Right renal cortex interstitium (tissue), 3 donors: ENCODE measurements at places on chromosomes 6 and 20.

- DNase-seq: no peak
These were observed 25.1 kb upstream of the UTRN start for GRCh38 chr6:144259986-144260385.

- DNase-seq: no peak
These were observed 24.5 kb downstream of the PRPF6 start for GRCh38 chr20:64005394-64005793.

- no peak for DNase-seq
These were observed 102.1 kb downstream of the NRSN1 start for GRCh38 chr6:24228123-24228522.

DNA sequence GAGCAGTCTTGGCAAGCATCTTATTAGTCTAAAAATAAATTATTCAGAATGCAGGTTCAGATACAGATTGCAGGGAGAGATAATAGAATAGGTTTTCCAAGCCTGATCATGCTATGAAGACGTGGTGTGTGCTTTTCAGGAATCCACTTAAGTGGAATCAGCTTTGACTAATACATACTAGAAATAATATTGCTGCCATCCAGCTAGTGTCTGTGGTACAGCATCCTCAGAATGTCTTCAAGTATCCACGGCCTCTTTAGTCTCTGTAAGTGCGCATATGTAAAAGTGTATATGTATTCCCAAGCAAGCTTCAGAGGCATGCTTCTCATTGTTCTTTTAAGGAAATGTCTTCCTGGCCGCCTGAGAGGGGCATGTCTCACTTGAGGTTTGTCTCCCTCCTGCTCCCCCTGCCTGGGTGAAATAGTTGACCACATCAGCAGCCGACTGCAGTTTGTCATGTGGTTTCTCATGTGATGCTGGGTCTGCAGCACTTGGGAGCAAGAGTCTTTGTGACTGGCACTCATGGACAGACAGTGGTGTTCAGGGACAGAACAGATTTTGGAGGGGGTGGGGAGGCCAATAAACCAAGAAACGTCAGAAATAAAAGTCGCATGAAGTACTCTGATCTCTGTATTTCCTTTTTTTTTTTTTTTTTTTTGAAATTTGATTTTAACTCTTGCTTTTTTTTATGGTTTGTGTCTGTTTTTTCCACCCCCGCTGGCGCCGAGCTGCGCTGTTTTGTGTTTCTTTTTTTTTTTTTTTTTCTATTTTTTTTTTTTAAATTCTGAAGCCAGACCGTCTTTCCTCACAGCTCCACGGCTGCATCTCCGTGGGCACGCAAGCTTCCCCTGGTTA, 150.8 kb downstream of the PRL start:
- DNase-seq: no peak

DNA sequence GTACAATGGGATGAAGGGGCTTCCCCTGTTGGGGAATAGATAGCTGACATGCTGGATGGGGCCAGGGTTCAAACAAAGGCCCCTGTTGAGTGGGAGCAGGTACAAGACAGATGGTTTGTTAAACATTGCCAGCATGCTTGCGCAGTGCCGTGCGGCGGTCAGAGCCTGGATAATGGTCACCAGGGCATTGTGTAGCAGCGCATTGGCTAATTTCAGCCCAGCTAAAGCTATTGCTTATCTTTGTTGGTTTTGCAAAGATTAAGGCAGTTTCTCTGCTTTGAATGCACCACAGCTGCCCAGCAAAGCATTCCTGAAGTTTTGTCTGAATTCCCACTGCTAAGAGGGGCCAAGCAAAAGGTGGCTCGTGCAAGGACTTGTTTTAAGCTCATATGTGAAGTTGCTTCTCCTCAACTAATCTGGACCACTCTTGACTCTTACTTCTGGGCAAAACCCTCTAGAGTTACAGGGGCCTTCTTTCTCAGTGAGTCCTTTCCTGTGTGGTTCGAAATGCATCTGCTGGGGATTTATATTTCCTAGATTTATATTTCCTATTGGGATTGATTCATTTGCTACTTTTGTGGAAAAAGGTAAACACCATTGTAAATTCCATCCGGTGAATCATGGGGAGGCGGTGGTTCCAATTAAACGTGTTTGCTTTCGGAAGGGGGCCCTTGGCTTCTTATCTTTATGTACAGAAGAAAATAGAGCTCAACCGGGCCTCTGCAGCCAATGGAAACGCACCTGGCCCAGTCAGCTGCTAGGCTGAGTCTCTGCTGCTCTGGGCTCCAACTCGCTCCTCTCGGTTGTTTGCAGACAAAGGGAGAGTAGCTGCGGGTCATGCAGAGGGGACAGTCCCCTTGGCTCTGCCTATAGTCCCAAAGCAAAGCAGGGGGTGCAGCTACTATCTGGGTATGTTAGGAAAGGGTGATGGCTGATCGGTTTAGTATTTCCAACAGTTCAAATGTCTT, 72.1 kb downstream of the FOXA2 start:
- DNase-seq: no peak

- DNase-seq: no peak
These were observed 642.6 kb downstream of the KIF16B start for GRCh38 chr20:15930311-15931305.

- no peak for DNase-seq
These were observed 22.1 kb upstream of the TINAG start for GRCh38 chr6:54286141-54286540.

- DNase-seq: no peak
These were observed 202.3 kb upstream of the GGTLC1 start for GRCh38 chr20:24190905-24191304.

DNA sequence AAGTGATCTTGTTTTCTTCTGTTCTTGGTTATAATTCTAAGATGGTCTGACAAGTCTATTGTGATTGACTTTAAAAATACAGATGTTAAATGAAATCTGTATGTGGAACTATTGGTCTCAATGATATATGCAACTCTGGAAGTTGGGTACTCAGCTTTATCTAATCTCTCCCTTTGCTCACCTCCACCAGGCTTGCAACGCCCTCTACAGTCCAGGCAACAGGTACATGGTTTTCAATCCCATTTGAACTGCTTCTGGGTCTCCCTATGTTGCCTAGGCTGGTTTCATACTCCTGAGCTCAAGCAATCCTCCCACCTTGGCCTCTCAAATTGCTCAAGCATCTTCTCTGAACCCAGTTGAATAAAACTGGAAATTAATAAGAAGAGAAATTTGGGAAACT, 25.6 kb upstream of the HLA-DQB1 start:
- DNase-seq: no peak

- no peak for DNase-seq
These were observed 37.5 kb downstream of the ELMO2 start for GRCh38 chr20:46368902-46369268.

DNA sequence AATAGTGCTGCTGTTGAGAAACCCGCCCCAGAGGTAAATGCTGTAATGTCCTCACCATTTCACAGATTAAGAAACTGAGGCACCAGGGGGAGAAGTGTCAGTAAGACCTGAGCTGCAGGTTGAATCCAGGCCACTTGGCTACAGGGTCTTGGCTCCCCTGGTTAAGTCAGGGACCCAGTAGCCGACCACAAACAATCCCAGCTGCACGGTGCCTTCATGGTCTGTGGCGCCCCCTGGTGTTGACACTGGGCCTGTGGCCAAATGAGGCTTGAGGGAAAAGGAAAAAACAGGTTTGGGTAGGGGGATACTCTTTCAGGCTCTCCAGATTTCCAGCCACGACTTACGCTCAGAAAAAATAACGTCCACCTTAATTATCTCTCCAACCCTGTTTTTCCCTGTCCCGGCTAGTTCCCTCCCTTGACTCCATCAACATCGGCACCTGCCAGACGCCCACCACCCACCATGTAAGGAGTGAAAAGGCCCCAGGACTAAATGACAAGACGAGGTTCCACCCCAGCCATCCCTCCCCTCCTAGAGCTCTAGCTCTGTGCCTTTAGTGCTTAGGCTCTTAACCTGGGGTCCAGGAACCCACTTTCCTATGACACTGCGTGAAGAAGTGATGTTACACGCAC, 47.7 kb upstream of the POLR1H start:
- DNase-seq: no peak

- DNase-seq: no peak
These were observed 115.6 kb upstream of the FERMT1 start for GRCh38 chr20:6238421-6238820.

GRCh38 chr6:144064402-144065212, 30.8 kb downstream of the SF3B5 start:
- DNase-seq: no peak

GRCh38 chr6:155108070-155108820, 113.1 kb downstream of the TIAM2 start:
- no peak for DNase-seq

- DNase-seq: no peak
These were observed 135.0 kb upstream of the SGK1 start for GRCh38 chr6:134452906-134453305.

- DNase-seq: no peak
These were observed 87.2 kb upstream of the EDN1 start for GRCh38 chr6:12203001-12203400.

DNA sequence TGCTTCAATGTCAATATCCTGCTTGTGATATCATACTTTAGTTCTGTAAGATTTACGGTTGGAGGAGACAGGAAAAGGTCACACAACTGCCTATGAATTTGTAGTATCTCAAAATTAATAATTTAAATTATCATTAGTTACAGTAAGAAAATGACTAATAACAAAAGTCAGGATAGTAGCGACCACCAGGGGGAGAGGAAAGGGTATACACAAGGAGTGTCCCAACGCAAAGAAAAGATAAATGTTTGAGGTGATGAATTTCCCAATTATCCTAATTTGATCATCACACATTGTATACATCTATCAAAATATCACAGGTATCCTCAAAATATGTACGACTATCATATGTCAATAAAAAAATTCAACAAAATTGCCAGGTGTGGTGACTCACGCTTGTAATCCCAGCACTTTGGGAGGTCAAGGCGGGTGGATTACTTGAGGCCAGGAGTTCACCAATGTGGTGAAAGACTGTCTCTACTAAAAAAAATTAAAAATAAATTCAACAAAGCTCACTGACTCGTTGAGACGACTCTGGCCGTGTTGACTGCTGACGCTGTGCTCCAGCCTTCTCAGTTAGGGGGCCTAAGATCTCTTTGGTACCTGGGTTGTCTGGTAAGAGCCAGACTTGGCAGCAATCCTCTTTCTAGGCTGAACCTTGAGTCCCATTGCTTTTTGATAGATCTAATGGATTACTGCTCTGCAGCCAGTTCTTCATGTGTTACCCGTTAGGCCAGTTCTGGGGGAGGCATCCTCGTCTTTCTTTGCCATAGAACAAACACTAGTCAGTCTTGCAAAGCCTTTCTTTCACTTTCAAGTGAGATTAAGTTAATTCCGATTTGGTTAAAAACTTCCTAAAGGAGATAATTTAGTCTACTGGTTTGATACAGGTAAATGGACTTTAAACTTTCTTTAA, 9.0 kb upstream of the OVOL2 start:
- DNase-seq: no peak

- DNase-seq: no peak
These were observed 4.4 kb downstream of the MYB start for GRCh38 chr6:135185483-135185882.

DNA sequence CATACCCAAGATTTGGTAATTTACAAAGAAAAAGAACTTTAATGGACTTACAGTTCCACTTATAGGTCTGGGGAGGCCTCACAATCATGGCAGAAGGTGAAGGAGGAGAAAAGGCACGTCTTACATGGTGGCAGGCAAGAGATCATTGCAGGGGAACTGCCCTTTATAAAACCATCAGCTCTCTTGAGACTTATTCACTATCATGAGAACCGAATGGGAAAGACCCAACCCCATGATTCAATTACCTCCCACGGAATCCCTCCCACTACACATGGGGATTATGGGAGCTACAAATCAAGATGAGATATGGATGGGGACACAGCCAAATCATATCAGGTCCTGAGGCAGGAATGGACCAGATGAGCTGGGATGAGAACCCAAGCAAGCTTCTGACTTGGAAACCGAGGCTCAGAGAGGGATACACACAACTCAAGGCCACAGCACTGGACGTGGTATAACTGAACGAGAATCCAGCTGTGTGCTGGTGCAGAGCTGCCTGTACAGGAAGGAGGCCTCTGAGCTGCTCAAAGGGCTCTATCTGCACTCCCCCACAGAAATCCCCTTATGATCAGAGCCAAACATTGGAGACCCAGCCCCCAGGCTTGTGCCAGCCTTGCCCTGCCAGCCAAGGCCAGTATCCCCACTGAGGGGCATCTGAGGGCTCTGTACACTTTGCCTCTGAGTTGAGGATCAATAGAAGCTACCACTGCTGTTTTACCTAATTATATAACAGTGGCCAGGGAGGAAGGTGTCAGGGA, 137.8 kb downstream of the CEBPB start:
- DNase-seq: no peak

GRCh38 chr6:13327691-13328075, 654 bp downstream of the TBC1D7 start:
- no peak for DNase-seq

DNA sequence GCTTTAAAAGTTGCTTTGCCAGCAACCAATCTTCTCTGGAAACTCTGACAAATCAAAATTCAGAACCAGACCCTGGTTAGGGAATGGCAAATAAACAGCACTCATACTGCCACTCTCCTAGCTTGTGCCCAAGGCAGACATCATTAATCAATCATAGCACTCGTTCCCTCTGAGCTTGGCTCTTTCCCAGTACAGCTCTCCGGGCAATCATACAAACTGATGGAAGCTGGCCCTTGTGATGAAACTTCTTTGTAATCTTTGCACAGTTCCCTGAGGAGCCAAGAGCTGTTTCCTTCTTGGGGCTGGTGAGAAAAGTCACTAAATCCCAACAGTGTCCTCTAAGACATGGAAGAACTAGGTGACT, 34.7 kb downstream of the KIAA1755 start:
- DNase-seq: no peak

GRCh38 chr20:47206962-47207641, 149.4 kb downstream of the ZMYND8 start:
- DNase-seq: no peak

DNA sequence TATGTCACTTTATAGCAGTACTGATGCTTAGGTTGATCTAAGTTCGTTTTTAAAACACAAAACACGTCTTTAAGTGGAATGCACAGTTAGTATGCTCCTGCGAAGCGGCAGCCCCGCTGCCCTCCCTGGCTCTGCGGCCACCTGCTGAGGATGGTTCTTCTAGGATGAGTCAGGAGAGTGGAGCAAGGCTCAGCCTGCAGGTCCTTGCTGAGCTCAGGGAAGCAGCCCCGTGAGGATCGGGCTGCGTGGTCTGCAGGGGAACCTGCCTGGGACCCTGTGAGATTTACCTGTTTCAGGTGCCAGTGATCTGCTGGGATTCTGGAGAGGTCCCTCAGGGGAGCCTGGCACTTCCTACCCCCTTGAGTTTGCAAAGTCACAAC, 57.5 kb downstream of the SYNJ2 start:
- no peak for DNase-seq

DNA sequence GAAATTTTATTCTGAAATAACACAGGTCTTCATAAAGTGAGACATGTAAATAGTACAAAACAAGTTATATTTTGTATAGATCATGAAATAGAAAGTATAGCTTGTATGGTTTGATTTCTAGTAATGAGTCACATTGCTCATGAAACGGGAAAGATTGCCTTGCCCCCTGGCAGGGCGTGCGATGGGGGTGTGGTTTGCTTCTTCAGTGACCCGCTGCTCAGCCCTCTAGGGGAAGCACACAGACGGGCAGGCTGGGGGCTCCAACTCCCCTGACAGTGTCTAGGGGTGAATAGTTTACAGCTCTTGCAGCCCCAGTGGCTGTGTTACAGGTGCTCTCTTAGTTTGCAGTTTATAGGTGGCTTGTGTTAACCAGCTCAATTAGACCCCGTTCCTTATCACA, 170.5 kb upstream of the RGS17 start:
- DNase-seq: no peak
